ENCODE measurements at places on chromosomes 5 and 9.

DNA sequence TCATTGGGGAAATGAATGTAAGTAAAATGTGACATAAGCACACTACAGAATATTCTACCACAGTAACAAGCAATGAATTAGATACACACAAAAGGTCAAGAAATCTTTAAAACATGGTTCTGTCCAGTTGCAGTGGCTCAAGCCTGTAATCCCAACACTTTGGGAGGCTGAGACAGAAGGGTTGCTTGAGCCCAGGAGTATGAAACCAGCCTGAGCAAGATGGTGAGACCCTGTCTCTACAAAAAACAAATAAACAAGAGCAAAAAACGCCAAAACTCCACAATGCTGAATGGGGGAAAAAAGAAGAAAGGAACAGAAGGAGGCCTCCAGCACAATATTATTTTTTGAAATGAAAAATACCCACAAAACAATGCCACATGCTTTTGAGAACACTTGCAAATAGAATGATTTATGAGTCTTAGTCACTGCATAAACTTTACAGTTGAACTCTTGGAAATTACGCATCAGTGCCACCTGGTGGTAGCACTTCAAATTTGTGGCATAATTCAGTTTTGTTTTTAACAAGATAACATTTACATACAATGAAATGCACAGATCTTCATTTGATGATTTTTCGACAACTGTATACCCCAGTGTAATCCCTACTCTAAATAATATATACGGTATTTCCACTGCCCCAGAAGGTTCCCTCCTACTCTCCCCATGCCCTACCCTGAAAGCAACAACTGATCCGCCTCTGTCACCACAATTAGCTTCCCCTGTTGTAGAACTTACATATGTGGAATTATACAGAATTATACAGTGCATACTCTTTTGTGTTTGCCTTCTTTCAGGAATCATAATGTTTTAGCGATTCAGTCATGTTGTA, 14.4 kb upstream of the SPINK4 start:
- peak; percentile 79 for DNase-seq

DNA sequence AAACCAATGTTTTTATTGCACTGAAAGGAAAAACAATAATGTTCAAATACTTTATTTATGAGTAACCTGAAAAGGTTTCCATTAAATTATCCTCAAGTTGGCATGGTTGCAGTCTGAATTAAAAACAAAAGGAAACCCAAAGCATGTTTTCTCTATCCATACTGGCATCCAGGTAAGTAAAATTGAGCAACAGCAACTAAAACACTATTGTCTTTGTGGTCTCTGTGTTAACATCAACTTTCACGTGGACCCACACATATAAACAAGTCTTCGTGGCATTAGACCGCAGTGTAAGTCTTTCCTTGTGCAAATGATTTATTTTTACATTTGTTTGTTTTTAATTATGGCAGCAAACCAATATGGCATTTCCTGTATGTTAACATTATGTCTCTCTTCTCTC, 757.6 kb downstream of the SEMA5A start:
- no peak for DNase-seq

GRCh38 chr5:140041492-140042392, 1.4 kb downstream of the NRG2 start:
- DNase-seq: no peak

DNA sequence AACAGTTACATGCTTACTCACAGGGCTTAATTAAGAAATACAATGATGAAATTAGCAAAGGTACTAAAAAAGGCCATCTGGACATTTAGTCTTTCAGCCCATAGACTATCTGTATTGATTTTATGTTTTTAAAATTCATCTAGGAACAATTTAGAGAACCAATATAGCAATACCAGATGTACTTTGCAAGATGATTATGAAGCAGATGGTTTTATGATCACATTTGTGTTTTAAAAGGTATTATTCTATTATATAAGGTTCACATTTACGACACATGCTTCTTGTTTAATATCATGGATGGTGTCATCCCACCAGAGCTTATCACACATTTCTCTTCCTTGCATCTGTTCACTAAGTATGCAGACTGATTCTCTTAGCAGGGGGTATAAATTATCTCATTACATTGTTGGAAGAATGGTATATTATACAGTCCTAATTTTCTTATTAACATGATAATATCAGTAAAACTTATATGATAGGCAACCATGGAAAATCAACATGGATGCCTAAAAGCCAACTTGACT, 21.1 kb upstream of the SRFBP1 start:
- no peak for DNase-seq

DNA sequence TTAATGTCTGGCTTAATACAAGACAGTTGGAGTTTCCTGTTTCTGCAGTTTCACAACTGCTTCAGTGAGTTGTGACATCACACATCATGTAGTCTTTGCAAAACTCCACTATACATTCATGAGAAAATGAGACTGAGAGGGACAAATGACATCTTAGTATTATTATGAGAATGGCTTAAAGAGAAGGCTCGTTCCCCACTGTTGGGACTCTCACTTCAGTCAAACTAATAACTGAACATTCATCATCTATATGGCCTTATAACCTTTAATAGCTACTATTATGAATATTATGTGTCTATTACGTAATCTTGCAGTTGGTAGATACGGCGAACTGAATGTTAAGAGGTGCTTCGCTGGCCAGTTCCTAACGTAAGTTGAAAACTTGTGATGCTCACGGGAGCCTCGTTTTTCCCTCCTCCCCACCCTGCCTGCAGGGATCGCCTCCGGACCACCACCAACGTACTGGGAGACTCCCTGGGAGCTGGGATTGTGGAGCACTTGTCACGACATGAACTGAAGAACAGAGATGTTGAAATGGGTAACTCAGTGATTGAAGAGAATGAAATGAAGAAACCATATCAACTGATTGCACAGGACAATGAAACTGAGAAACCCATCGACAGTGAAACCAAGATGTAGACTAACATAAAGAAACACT, 79.4 kb downstream of the SLC1A3 start:
- DNase-seq: peak; percentile 36

DNA sequence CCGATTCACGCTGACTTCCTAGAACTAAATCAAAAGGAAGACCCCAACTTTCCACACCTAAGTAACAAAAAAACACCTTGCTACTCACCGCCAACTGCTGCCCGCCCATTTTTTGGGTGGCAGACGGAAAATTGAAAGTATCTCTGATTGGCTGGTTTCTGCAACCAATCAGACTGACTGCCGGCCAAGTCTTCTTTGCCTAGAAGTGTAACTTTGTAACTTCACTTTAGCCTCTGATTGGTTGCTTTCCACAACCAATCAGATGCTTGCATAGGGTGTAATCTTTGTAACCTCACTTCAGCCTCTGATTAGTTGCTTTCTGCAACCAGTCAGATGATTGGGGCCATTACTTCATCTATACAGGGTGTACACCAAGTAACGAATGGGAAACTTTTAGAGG, 42.6 kb upstream of the ANKH start:
- no peak for DNase-seq

DNA sequence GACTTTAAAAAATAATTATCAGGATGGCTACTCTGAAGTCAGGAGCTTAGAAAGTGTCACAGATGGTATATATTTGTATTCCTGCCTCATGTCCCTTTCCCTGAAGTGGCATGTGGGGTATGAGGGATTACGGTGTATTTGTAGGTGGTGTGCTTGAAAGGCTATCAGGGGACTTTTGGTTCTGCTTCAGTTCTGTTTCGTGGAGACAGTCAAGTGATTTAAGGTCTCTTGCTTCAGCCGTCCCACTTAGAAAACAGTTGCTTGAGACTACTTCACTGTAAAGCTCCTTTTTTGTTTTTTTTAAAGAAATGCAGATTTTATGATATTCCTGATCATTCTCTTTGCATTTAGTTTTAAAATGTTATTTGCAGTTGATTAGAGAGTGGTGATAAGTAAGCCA, 18.3 kb downstream of the PARP8 start:
- DNase-seq: no peak

DNA sequence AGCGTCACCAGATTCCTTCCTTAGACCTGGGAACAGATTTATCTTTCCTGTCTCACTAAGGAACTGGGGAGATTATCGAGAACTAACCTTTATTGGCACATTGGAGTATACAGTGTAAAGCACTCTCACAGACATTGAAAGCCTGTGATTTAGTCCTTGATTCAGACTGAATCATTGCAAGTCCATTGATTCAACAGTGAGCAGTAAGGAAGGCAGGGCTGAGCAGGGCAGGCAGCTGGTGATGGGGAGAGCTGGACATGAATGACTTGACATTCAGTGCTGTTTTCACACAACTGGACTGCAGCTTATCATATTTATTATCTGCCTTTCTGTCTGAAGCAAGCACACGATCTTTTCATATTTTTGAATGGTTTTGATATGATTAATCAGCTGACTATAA, 16.2 kb downstream of the ISOC1 start:
- DNase-seq: no peak

- DNase-seq: peak; percentile 79
Measured at GRCh38 chr9:131734165-131734610, 5.7 kb downstream of the RAPGEF1 start.

GRCh38 chr9:37700900-37701299, 50.1 kb downstream of the FRMPD1 start:
- no peak for DNase-seq

DNA sequence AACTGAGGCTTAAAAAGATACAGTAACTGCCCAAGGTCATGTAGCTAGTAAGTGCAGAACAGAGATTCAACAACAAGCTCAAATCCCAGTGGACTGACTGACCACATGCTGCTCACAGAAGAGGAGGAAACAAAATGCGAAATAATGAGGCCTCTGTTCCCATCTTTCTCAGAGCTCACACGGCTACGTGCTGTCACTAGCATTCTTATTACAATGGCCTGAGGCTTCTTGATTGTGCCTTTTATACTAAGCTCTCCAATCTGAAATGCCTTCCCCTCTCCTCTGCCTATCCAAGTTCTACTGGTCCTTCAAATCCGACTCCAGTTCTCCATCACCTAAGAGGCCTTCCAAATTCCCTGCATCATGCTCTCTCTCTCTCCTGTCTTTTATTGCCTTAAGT, 26.0 kb downstream of the SGTB start:
- DNase-seq: no peak

GRCh38 chr5:10460252-10460906, 18.7 kb downstream of the ROPN1L start:
- no peak for DNase-seq

DNA sequence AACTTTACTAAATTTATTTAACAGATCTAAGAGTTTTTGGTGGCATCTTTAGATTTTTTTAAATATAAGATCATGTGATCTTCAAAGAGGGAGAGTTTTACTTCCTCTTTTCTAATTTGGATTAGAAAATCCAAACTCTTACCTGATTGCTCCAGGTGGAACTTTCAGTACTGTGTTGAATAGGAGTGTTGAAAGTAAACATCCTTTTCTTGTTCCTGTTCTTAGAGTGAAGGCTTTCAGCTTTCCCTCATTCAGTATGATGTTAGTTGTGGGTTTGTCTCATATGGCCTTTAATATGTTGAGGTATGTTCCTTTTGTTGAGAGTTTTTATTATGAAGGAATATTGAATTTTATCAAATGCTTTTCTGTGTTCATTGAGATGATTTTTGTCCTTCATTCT, 650.0 kb upstream of the SGCD start:
- DNase-seq: no peak

- DNase-seq: no peak
Measured at GRCh38 chr9:81620002-81620390, 69.4 kb downstream of the TLE1 start.

DNA sequence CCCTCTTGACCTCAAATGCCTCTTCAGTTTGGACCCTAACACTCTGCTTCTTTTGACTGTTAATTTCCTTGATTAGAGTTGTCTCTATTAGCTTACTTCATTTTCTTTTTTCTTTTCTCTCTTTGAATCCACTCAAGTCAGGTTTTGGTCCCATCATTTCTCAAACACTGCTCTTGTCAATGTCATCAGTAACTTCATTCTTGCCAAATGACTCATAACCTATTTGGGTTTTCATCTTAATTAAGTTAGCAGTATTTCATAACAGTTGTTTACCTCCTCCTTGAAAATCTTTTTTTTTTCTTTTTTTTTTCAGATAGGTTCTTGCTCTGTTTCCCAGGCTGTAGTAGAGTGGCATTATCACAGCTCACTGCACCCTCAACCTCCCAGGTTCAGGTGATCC, 119.6 kb downstream of the PARP8 start:
- no peak for DNase-seq

GRCh38 chr9:122474561-122474960, 3.2 kb downstream of the OR1J1 start:
- DNase-seq: no peak

- DNase-seq: no peak
Measured at GRCh38 chr9:104494808-104495207, 9.3 kb upstream of the OR13F1 start.

- no peak for DNase-seq
Measured at GRCh38 chr5:170573660-170574059, 69.8 kb downstream of the KCNIP1 start.

DNA sequence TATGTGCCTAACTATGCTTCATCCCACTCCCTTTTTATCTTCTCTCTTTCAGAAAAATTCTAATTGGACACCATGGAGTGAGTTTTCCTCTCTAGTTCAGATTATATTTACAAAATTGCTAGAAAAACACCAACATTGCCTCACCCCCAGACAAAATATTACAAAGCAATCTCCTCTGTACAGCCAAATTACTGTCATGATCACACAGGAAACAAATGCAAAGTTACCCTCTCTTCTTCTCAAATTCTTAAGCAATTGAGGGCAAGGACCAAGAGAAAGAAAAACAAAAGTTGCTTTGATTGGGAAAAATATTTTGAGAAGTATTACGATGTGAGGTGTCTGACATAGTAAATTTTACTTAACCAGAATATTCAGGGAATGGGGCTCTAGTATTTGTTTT, 30.8 kb upstream of the ABCA1 start:
- no peak for DNase-seq

DNA sequence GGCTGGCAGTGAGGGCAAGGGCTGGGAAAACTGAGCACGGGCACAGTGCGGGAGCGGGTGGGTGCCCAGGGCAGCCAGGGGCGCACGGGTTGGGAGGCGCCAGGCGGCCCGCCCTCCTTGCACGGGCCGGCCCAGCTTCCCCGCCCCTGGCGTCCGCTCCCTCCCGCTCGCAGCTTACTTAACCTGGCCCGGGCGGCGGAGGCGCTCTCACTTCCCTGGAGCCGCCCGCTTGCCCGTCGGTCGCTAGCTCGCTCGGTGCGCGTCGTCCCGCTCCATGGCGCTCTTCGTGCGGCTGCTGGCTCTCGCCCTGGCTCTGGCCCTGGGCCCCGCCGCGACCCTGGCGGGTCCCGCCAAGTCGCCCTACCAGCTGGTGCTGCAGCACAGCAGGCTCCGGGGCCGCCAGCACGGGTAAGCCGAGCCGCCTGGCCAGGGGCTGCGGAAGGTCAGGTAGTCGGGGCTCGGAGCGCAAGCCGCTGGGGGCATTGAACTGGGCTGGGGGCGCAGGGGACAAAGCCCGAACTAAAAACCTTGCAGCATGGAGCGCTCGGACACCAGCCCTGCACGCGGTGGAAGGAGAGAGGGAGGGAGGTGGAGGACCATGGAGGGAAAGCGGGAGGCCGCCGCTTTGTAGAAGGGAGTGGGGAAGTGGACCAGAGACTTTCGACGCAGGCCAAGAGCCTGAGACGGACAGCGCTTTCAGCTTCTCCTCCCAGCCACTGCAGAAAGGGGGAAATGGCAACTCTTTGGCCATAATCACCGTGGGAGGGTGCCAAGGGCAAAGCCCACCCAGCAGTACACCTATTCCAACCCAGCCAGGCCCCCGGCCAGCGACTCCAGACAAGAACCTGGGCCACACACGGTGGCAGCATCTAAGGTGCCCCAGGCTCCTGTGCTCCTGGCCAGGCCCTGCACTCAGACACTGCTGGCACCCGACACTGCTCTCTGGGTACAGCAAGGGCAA, at the start of gene TGFBI:
Gene TGFBI (plus strand): TSS at position 207 of the 961 bp plus-strand sequence. CDS start 68 bp downstream, at position 275.
- DNase-seq: peak; percentile 37

- no peak for DNase-seq
Measured at GRCh38 chr9:96491880-96492525, 42.0 kb downstream of the HABP4 start.

Measured in CD4-positive, alpha-beta T cell treated with Interleukin-4 for 1 hour (primary cell).